ENCODE measurements at places on chromosomes 6 and 20.

DNA sequence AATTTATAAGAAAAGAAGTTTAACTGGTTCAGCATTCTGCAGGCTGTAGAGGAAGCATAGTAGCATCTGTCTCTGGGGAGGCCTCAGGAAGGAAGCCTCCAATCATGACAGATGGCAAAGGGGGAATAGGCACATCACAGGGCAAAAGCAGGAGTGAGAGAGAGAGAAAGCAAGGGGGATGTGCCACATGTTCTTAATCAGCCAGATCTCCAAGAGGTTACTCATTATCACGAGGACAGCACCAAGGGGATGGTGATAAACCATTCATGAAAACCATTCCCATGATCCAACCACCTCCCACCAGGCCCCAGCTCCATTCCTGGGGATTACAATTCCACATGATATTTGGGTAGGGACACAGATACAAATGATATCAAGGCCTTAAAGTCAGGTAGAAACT, 217.5 kb upstream of the TCF21 start:
- DNase-seq, result no peak

DNA sequence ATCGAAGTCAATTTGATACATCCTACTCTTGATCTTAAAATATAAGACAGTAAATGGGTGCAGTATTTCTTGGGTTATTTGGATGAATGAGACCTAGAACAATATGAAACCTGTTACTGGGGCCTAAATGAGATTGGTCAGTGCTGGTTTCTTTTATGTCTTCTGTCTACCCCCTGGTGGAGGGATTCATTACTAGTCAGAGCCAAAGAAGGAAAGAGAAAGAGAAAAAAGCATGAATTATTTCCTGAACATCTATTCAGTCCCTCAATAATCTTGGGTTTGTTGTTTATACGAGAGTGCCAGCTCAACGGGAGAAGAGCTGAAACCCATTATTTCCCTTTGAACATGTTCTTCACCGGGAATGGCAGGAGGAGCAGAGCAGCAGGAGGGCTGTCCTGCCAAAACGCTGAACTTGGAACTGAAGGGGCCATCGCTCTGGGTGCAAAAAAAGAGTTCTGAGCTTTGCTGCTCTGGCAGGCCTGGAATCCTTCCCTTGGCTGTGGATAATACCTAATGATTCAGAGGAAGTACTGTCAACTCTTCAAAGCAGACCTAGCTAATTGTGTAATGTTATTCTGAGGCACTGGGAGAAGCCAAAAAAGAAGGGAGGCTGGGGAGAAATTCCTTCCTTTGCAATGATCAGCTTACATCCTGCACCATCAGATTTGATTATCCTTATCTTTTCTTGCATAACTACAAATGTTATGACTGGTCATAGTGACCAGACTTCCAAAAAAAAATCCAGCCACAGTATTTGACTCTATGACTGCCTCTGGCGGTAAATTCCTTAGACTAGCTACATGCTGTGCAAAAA, 72.0 kb downstream of the BLOC1S5 start:
- peak; percentile 13 for DNase-seq

- no peak for DNase-seq
Observed at GRCh38 chr6:27066802-27067201, 180.7 kb upstream of the PRSS16 start.

GRCh38 chr6:33670971-33671743, 40.3 kb downstream of the UQCC2 start:
- DNase-seq, result no peak

DNA sequence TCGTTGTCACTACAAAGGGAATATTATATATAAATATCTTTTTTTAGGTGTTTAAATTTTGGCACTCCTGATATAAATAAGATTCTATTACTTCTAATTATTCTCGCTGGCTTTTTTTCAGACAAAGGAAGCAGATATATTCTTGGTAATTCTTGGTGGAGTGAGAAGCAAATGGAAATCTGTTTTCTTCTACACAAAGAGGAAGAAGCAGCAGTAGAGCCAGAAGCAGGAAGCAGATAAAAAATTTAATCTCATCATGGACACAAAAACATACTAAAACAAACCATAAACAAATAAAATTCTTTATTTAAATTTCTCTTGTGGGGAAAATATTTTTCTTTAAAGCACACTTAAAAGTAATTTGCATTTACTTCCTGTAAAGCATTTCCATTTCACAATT, 3.7 kb upstream of the KIAA0319 start:
- no peak for DNase-seq

- no peak for DNase-seq
Observed at GRCh38 chr6:13989496-13990144, 64.9 kb downstream of the RNF182 start.

DNA sequence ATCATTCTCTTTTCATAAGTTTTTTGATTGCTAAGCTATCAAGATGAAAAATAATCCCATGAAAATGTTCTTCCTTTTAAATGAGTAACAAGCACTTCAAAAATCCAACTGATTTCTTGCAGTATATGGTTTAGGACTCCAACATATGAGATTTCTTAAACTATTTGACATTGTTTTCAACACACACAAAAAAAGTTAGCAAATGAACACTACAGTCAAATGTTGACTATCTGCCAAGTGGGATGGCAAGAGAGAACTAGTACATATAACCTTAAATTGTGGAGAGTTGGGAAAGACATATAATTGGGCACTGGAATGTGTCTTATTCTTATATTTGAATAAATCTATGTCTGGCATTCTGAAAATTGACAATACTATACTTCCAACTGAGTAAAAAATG, 15.6 kb downstream of the COL21A1 start:
- DNase-seq, result no peak

- no peak for DNase-seq
Observed at GRCh38 chr6:157246048-157246630, 77.2 kb downstream of the TMEM242 start.

GRCh38 chr6:41581381-41581991, 35.3 kb downstream of the FOXP4 start:
- DNase-seq, result no peak

- no peak for DNase-seq
Observed at GRCh38 chr6:51049288-51049982, 230.8 kb downstream of the TFAP2B start.

- no peak for DNase-seq
Observed at GRCh38 chr6:134750669-134751068, 199.2 kb downstream of the ALDH8A1 start.

DNA sequence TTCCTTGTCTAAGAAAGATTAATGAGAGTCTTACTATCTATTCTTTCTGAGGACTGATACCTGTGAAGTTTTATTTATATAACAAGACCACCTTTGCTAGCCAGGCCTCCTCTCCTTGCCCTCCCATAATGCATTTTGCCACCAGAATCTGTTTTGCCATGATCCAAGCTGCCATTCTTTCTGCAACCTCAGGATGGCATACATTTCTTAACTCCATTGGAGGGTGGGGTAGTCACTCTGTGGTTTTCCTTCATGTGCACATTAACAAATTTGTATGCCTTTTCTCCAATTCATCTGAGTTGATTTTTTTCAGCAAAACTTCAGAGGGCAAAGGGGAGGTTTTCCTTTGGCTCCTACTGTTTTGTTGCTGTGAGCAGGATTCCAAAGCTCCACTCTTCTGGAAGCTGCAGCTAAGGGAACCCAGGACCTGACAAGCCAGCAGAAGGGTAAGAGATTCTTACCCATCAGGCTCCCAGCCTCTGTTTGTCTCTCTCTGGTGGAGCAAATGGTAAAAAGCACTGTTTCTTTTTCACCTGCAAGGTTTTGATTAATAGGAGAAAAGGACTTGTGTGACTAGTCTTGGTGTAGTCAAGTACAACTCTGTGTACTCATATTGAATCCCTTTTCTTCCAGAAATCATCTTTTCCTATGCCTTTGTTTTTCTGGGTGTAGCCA, 26.2 kb upstream of the ENPP4 start:
- no peak for DNase-seq

GRCh38 chr6:26554447-26554696, 16.2 kb downstream of the HMGN4 start:
- DNase-seq, result no peak

GRCh38 chr20:3251806-3252205, 12.8 kb upstream of the SLC4A11 start:
- no peak for DNase-seq

DNA sequence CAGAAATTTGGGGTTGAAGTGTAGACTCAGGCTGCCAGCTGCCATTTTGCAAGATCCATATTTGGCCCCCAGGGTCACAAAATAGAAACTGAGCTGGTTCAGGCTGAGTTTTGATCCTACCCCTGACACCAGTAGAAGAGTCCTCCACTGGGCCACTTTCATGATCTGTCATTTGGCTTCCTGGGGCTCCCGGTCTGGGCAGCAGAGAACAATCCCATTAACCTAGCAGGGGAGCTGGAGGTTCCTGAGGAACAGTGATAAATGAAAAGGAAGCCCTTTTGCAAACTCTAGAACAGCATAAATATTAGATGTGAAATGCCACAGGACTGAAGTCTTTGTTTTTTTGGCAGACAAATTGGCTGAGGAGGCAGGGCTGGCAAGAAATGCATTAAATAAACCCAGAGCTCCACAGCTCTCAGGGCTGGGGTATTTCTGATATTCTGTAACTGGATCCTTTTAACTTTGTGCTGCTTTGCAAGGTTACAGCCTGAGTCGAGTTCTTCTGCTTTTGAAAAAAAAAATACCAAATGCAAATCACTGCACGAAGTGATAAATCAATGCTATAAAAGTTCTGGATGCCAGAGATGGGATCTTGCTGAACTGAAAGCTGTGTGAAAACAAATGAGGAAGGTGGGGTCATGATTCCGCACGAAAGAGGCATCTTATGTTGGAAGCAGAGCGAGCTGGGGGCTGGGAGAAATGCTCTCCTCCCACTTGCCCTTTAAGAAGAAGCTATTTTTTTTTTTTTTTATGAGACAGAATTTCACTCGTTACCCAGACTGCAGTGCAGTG, 64.4 kb downstream of the SULF2 start:
- DNase-seq, result no peak

DNA sequence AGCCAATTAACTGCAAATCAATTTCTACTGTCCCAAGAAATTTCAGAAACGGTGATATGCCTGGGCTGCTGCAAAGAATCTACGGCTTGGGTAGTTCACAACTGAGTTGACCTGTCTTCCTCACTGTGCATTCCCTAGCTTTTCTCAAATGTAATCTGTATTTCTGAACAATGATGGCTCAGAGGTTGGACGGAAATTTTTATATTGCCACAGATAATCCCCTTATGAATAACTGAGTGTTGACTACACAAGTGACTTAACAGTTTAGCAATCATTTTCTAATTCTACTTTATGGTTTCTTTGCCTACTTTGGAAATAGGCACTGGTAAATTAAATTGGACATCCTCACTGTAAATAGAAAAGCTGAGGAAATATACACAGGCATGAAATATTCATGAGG, 94.5 kb downstream of the ARHGAP18 start:
- no peak for DNase-seq

DNA sequence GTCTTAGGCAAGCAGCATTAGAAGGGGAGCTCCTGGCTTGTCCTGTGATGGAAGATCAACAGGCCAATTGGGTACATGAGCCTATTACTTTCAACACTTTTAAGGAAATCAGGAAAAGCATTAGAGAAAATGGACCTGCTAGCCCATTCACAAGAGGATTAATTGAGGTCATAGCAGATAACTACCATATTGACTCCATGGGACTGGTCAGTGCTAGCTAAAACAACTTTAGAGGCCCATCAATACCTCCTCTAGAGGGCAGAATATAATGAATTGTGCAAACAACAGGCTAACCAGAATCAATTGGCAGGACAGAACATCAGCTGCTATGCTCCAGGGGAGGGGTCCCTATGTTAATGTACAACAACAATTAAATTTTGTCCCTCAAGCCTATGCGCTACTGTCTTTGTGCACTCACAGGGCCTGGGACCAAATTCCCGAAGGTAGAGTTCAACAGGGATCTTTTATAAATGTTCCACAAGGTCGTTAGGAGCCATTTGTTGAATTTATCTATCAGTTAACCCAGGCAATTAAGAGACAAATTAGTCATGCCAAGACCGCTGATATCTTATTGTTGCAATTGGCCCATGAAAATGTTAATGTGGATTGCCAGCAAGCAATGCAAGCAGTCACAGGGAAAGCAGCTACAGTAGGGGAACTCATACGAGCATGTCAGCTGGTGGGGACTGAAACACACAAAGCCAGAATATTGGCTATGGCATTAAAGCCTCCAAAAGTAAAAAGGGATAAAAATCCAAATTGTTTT, 106.6 kb upstream of the BTN3A2 start:
- DNase-seq, result no peak
